Naive thymus-derived CD4-positive, alpha-beta T cell (primary cell): ENCODE measurements at places on chromosomes 2 and 18.

- DNase-seq: no peak
Observed at GRCh38 chr2:129757915-129758783, 221.3 kb upstream of the RAB6C start.

- no peak for DNase-seq
Observed at GRCh38 chr18:48216639-48217257, 192.4 kb downstream of the ZBTB7C start.

- no peak for DNase-seq
Observed at GRCh38 chr2:188050726-188051125, 240.9 kb upstream of the GULP1 start.

DNA sequence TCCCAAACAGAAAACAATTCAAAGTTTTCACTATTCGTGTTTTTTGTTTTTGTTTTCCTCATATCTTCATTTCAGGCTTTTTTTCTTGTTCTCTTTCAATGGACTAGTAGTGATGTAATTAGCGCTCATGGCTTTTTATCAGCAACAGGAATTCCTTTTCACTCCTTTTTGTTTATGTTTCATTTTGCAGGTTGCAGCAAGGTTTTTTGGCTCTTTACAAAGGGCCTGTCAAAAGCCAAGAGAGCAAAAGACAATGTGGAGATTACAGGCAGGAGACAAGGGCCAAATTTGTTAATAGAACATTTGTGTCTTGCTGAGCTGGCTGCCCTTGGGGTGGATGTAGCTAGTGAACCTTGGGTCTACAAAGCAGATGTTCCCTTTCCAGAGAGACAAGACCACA, 467.4 kb upstream of the CDH20 start:
- no peak for DNase-seq

DNA sequence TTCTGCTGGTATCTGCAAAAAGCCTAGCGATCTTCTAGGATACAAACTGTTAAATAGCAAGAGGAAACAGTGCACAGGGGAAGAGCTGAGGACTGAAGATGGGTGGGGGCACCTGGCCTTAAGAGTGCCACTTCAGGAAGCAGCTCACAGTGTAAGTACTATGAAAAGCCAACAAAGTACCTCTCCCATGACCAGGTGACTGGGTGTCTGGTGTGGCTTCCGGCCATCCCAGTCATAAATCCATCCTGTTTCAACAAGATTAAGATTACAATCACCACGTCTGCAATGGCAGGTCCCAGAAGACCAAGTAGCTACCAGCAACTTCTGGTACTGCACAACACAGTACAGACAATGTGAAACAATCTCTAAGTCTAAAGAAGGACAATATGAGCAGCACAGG, 15.9 kb downstream of the ERFE start:
- DNase-seq: no peak

DNA sequence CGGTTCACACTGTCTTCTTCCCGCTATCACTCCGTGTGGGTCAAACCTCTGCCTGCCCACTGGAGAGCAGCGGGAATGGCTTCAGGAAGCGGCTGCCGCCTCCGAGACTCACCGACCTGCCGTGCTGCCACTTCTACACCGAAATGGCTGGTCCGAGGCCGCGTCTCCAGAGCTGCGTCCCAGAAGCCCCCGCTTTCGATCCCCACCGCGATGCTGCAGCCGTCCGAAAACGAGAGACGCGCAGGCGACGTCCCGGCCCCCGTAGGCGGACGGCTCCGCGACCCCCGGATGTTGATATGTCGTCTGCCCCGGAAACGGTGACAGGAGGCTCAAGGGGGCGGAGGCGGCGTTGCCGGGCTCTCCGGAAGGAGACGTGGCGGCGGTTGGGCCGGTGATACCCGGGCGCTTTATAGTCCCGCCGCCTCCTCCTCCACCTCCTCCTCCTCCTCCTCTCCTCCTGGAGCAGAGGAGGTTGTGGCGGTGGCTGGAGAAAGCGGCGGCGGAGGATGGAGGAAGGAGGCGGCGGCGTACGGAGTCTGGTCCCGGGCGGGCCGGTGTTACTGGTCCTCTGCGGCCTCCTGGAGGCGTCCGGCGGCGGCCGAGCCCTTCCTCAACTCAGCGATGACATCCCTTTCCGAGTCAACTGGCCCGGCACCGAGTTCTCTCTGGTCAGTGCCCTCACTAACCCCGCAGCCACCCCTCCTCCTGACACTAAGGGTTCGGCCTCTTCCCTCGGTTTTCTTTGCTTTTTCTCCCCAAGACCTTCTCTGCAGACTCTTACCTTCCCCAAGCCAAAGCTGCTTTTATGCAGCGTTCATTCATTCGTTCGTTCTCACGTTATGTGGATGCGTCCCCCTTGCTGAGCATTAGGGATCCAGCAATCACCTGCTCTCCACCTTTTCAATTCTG, at the start of the genes ASB3 and ERLEC1:
ASB3 (minus strand) TSS at position 249 of the 909 bp plus-strand sequence. CDS start 21,381 bp downstream, outside the sequence.
ERLEC1 (plus strand) TSS at position 340 of the 909 bp plus-strand sequence; CDS start at position 507, 167 bp downstream.
- peak; percentile 86 for DNase-seq

DNA sequence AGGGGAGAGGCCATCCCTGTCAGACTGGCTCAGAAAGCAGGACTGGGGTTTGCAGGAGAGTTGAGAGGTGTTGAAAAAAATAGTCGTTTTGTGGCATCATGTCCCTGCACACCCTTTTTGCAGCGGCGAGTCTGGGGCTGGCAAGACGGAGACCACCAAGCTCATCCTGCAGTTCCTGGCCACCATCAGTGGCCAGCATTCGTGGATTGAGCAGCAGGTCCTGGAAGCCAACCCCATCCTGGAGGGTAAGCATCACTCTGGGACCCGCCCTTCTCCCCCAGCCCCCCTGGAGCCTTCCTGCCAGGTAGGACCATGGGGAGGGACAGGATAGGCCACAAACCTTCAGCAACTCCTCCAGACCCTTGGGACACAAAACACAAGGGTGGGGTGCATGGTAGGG, 34.2 kb downstream of the MYO7B start:
- DNase-seq: no peak

DNA sequence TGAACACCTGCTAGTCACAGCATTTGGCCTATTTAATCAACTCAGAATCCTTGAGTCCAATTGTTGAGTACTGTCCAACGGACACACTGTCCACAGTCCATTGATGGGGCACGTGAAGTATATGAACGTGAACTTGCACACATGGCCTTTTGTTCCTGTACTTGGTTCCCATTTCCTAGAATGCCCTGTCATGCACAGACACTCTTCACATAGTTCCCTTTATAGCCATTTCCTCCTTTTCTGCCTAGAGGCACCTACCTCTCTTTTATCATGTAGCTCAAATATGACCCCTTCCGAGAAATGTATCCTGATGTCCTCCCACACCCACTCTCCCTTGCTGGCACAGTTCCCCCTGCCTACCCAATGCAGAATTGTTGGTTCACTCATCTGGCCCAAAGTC, 8.7 kb upstream of the CRYGA start:
- no peak for DNase-seq
